ENCODE measurements at places on chromosomes 5 and 9.

GRCh38 chr5:56450766-56451165, 217.6 kb upstream of the ANKRD55 start:
- no peak for DNase-seq

DNA sequence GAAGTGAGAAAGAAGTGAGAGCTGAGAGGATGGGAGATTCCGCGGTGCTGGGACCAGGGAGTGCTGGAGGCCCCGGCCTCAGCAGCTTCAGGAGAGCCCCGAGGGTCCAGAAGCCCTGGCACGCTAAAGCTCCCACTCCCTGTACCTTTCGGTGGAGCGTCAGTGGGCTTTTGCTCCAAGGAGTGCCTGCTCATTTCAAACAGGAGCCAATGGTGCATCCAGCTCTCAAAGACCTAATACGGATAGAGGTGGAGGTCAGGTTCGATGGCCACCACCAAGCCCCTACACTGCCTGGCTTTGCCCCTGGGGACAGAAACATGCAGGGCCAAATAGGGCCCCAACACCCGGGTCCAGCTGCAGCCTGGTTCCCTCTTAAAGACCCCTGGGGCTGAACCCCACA, 8.2 kb downstream of the CD74 start:
- DNase-seq = no peak

GRCh38 chr5:148807851-148808250, 18.6 kb upstream of the ADRB2 start:
- DNase-seq = no peak

GRCh38 chr5:124403281-124403680, 343.2 kb downstream of the ZNF608 start:
- DNase-seq = no peak

- DNase-seq = peak; percentile 47
Measured at GRCh38 chr5:115414406-115415142, 118.1 kb upstream of the CCDC112 start.

DNA sequence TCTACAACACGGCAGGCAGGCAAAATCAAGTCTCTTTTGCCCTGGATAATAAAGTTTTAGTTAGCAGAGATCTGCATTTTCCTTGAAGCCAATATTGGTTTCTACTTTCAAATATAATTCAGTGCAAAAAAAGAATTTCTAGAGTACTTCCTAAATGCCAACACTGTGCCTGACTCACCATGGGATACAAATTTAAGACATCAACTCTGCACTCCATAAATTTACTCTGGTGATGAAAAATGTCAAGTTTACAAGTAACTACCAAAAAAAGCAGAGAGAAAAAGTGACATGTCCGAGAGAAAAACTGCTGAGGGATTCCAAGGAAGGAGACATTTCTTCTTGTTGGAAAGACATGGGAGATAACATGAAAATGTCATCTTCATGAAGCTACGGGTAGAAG, 119.7 kb downstream of the RAPGEF6 start:
- DNase-seq = no peak

GRCh38 chr5:109837231-109837861, 147.6 kb downstream of the MAN2A1 start:
- no peak for DNase-seq

DNA sequence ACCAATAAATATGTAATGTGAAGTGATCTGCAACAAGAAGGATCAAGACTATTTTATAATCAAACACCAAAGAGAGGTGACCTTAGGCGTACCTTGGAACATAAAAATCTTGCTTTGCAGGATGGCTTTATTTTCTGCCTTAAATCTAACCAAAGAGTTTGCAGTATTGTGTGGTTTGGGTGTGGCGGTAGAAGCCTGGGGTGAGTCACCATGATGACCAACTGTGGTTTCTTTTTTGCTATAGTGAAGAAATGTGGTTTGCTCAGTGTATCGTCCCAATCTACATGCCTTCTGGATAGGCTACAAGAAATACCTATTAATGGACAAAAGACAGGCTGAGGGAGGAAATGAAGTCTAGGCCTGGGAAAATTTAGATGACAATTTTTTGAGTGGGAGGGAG, 5.1 kb upstream of the CAST start:
- DNase-seq = peak; percentile 99

DNA sequence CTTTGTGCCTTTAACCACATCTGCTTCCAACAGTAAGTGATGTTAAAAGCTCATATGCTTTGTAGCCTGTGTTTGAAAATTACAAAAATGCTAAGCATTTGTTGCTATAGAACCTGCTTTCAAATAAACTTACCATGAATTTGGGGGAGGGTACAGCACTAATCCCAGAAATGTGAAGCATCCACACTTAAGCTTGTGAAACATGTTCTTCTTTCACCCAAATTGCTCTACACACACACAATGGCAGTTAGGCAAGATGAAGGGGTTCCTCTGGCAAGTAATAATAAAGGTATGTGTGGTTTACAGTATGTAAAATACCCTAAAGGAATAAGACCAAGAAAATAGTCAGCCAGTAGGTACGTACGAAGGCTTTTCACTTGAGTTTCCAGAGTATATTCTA, 165.6 kb downstream of the SMARCA2 start:
- no peak for DNase-seq

DNA sequence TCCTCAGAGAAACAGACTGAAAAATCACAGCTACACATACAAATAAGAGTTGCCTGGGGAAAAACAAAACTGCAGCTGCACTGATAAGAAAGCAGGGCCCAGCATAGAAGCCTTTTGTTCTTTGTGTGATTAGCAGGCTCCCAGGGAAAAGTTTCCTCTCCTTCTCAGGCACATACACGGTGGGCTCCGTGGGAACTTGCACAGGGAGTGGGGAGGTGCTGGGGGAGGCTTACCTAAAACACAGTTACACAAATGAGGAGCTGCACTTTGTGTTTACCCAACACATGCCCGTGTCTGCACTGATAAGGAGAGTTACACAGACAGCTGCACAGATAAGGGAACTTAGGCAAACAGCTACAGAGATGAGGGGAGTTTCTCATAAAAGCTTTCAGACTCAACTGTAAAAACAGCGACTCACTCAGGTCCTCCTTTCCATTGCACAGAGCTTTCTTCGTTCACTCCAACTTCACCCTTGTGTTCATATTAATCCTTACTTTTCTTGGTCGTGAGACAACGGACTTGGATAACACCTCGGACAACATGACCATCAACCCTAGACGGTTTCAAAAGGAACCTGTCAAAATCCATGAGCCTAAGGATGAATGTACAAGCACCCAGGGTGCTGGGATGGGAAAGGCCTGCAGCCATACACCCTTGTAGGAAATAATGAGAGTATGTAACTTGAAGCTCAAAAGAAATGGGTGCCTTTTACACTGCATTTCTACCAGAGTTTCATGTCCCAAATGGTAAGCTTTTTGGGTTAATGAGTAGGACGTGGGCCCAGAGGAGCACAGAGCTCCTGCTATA, 50.8 kb downstream of the SERINC5 start:
- no peak for DNase-seq

DNA sequence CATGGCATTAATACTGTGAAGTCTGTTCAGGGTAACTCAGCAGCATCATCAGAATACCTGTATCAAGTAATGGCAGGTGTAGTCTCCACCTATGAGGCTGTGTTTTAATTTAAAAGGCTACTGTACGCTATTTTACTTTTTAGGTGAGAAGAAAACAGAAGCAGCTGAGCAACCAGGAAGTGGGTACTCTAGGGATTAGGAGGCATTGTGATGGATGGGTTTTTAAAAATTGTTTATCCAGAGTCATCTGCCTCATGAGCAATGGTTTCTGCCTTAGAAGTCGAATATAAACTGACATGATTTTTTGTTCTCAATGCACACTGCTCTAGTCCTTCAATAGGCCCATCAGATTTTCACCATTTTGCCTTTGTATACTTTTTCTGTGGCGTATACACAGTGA, 42.6 kb downstream of the PSIP1 start:
- DNase-seq = no peak

DNA sequence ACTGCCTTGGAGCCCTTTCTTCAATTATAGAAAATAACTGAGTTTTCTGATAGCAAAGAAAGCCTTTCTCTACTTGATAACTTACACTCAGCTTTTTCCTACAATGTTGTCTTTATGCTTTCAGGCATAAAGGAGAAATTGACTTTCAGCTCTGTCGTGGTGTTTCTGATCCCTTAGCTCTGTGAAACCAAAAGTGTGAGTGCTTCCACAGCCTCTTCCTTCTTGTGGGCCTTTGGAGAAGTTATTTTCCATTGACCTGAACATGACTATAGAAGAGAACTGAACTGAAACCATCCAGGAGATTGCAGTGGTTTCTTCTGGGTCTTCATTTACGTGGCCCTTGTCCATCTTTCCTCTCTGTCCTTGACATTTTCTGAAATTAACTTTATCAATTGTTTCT, 59.5 kb upstream of the EQTN start:
- DNase-seq = no peak

DNA sequence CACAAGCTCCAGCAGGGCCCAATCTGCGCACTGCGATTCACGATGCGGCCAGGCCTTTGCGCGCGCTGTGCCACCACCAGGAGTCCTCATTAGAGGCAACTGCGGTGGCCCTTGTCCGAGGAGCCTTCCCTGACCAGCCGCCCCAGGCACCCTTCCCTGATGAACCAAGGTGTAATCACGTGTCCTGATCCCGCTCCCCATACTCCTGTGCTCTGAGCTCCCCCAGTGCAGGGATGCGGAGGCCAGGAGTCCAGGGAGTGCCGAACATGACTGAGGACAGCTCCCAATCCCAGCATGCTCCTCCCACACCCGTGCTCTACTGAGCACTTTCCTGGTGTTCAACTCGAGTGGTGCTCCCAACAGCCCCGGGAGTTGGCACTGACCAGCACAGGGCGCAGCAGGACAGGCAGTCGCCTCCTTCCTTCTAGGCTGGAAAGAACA, 134.8 kb downstream of the ZNF354C start:
- DNase-seq = no peak

GRCh38 chr5:72608926-72609325, 101.7 kb upstream of the ZNF366 start:
- no peak for DNase-seq

DNA sequence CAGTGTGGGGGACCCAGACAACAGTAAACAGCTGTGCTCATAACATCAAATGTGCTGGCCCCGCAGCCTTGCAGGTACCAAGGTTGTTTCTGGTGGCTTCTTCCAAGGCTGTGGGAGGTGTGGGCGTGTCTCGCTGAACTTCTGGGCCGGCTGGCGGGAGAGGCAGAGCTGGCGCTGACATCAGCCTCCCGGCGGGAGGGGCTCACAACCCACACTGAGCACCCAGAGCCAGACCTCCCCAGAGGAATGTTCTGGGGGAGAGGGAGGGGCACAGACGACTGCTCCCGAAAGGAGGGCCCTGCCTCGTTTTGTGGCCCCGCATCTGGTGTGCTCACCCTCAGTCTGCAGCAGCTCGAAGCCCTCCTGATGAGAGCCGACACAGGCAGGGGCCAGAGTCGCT, 6.9 kb upstream of the SLC12A7 start:
- DNase-seq = no peak

GRCh38 chr9:100637787-100638186, 59.9 kb downstream of the CAVIN4 start:
- DNase-seq = peak; percentile 46

GRCh38 chr5:19605846-19606407, 382.1 kb downstream of the CDH18 start:
- DNase-seq = no peak

DNA sequence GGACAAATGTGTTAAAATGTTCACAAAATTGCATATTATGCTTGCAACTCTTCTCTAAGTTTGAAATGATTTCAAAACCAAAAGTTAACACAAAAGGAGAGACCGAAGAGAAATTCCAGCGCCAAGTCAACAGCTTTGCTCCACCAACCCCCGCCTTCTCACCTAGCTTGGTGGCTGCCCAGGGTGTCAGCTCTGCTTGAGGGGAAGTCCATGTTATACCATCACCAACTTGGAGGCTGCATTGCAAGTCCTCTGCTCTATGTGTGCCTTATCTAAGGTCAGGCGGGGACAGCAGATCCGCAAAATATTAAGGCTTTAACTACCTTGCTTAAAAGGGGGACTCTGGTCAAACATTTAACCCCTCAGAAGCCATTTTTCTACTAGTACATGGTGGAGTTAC, 14.6 kb downstream of the CCNJL start:
- DNase-seq = no peak

GRCh38 chr5:172973931-172974330, 9.6 kb upstream of the ATP6V0E1 start:
- no peak for DNase-seq

GRCh38 chr9:136564379-136564988, 18.6 kb upstream of the NOTCH1 start:
- peak; percentile 42 for DNase-seq

- DNase-seq = no peak
Measured at GRCh38 chr5:180830253-180831138, 27.9 kb upstream of the MGAT1 start.

- no peak for DNase-seq
Measured at GRCh38 chr5:173826086-173826427, 62.1 kb upstream of the CPEB4 start.

- peak; percentile 58 for DNase-seq
Measured at GRCh38 chr9:115845648-115846312, 307.8 kb upstream of the PAPPA start.

DNA sequence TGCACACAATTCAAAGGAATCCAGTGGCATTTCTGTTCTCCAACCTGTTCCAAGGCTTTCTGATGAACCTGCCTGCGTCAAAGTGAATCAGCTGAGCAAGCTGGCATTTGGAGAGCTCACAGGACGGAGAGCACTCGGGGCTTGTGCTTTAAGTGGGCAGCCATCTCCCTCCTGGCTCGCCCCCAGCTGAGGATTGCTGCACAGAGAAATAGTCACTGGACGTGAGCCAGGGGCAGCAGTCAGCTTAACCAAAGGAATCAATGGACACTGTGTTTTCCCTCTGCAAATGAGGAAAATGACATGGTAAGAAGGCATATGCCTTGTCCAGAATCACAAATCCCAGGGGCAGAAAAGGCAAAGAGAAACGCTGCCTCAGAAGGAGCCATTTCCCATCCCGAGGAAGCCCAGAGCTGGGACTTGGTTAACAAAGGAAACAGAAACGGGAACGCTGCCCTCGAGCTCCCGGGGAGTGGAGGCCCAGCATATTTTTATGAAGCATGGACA, 299.4 kb downstream of the ZSWIM6 start:
- no peak for DNase-seq

DNA sequence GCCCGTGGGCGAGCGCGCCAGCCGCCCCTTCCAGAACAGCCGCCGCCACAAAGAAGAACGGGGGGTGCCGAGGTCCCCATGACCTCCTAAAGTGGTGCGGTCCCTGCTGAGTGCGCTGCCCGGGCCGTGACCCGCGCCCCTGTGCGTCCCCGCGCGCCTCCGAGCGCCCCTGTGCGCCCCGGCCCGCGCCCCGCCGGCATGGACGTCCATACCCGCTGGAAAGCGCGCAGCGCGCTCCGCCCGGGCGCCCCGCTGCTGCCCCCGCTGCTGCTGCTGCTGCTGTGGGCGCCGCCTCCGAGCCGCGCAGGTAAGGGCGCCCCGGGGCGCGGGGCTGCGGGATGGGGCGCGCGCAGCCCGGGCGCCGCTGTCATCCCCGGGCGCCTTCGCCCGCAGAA, 384 bp downstream of the COL5A1 start:
- DNase-seq = no peak

GRCh38 chr9:126805554-126806262, 868 bp downstream of the ZBTB43 start:
- DNase-seq = peak; percentile 65

DNA sequence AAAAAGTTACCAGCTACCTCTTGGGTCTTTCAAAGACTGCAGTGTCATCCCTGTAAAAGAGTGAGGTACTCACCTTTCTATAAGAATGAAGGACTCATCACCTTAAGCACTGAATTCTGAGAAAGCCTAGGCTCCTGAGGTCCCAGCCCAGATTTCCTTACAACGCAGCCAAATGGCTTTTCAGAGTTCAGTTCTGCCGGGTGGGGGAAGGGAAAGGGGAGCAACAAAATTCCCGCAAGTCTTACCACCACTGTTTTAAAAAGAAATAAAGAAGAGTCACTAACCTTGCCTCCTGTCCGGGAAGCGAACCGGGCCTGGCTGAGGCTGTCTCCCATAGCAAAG, 373 bp downstream of the ADAMTS12 start:
- no peak for DNase-seq

Measured in HT1080 (cell line).